ENCODE measurements at places on chromosomes 1 and 21.

DNA sequence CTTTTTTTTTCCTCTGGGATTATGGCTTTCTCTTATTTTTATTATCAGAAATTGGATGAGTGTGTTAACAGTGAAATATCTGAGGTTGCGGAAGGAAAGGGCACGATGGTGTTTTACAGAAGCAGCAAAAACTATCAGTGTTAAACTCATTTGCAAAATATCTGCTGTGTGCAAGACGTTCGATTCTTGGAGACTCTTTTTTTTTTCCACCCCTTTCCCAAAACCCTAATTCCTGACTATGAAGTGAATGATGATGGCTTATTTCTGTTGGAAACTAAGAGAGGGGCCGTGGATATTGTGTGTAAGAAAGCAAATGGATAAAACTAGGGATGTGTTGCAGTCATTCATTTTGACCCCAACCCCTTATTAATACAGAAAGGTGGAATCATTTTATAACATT, 677 bp downstream of the NCAM2 start:
- DNase-seq: no peak

- no peak for DNase-seq
These were observed 169.1 kb upstream of the PTBP2 start for GRCh38 chr1:96552451-96552850.

- DNase-seq: peak; percentile 89
These were observed 28.4 kb downstream of the HMGN2 start for GRCh38 chr1:26500488-26501175.

GRCh38 chr1:97384294-97384968, 536.4 kb downstream of the DPYD start:
- no peak for DNase-seq

DNA sequence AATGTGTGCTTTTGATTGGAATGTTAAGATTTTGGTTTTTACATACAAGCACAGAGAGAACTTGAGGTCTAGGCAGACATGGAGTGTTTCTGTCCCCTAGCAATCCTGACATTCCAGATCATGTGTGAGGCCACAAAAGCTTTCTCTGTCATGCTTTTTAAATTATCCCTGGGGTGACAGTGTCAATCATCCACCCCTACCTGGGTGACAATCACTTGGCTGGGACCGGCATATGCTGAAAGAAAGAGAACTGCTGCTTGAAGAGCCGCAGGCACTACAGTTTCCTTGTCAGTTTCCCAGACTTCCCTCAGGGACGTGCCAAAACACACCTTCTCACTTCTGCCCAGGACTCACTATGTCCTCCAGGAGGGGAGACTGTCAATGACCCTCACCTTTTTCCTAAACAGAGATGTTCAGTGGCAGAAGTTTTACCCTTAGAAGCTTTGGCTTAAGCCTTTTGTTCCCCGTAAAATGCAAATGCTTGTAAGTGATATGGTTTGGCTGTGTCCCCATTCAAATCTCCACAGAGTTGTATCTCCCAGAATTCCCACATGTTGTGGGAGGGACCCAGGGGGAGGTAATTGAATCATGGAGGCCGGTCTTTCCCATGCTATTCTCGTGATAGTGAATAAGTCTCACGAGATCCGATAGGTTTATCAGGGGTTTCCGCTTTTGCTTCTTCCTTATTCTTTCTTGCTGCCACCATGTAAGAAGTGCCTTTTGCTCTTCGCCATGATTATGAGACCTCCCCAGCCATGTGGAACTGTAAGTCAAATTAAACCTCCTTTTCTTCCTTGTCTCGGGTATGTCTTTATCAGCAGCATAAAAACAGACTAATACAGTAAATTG, 217.4 kb downstream of the FGGY start:
- DNase-seq: no peak

Measured in activated T-cell treated with anti-CD3 and anti-CD28 coated beads for 24 hours (primary cell).